ENCODE measurements at places on chromosomes 11 and 22.

DNA sequence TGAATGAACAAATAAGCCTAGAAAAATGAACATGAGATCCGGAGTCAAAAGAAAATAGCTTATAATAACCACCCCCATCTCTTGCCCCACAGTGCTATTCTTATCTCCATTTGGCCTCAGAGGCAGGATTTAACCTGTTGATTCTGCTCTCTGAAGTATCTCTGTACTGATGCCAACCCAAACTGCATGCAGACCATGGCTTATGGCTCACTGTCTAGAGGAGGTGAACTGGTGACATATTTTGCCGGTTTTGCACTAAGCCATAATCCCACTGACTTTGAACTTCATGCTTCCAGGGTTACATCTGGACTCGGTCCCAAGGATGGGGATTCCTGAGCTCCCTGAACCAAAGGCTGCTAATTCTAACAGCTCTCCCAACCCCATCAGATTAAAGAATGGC is 397.1 kb downstream of the TENM4 start:
- DNase-seq: no peak

- DNase-seq: no peak
These were observed 9.0 kb downstream of the GNAZ start for GRCh38 chr22:23079240-23079768.

DNA sequence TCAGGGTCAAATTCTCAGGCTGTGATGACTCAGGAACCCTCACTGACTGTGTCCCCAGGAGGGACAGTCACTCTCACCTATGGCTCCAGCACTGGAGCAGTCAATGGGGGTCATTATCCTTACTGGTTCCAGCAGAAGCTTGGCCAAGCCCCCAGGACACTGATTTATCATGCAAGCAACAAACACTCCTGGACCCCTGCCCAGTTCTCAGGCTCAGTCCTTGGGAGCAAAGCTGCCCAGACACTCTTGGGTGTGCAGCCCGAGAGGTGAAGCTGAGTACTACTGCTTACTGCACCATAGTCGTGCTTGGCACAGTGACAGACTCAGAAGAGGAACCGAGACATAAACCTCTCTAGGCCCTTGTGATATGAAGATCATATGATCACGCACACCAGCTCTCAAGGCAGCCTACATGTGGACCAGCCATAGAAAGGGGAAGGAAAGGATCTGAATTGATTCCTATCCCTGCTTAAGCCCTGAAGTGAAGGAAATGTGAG is 58.2 kb downstream of the ZNF280B start:
- no peak for DNase-seq

GRCh38 chr22:38413085-38414008 is 41.7 kb downstream of the KCNJ4 start:
- no peak for DNase-seq

DNA sequence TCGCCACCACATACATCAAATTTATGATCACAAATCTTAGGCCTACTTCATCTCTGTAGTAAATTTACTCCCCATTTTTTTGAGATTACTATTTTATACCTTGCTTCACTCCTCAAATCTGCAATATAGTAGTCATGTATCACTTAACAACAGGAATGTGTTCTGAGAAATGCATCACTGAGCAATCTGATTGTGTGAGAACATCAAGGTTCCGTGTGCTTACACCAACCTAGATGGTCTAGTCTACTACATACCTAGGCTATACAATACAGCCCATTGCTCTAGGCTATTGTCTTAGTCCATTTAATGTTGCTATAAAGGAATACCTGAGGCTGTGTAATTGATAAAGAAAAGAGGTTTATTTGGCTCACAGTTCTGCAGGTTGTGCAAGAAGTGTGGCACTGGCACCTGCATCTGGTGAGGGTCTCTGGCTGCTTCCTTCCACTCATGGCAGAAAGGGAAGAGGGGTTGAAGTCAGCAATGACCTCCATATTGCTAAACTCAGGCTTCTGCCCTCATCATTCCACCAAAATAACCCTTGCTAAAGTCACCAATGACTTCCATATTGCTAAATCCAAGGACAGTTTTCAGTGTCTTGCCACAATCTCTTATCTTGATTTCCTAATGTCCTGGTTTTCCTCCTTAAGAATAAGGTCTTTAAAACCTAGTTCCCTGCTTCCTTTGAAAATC is 140.3 kb downstream of the RBFOX2 start:
- DNase-seq: no peak

Data from fibroblast of skin of left biceps (primary cell).